HepG2 (cell line): ENCODE measurements at places on chromosomes 4 and X.

DNA sequence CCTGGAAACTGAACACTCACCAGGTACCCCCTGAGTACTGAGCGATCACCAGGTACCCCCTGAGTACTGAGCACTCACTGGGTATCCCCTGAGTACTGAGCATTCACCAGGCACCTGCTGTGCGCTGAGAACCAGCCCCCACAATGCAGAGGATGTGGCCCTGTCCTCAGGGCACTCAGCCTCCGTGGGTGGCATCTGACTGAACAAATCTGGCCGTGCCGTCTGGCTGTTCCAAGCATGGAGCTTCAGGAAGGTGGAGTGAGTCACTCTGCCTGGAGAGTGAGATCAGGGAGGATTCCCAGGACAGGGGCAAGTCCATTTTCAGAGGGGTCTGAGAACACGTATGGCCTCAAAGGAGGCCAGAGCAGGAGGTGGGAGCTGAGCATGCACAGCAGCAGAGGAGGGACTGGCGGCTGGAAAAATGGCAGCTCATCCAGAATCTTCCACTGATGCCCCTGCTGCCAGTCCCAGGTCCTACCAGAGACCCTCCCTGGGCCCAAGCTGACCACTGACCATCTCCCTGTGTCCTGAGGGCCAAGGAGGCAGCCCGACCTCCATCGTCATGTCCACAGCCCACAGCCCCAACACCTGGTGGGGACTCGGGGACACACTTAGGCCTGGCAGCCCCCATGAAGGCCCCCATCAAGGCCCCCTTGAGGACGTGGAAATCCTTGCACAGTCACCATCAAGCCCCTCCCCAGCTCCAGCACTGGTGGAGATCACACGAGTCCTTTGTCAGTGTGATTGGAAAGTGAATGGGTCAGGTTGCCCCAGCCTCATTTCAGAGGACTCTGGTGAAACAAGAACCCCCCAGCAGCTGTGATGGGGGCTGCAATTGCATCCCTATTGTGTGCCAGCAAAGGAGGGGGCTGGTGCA is 94.1 kb downstream of the HMX1 start:
- DNase-seq = no peak

DNA sequence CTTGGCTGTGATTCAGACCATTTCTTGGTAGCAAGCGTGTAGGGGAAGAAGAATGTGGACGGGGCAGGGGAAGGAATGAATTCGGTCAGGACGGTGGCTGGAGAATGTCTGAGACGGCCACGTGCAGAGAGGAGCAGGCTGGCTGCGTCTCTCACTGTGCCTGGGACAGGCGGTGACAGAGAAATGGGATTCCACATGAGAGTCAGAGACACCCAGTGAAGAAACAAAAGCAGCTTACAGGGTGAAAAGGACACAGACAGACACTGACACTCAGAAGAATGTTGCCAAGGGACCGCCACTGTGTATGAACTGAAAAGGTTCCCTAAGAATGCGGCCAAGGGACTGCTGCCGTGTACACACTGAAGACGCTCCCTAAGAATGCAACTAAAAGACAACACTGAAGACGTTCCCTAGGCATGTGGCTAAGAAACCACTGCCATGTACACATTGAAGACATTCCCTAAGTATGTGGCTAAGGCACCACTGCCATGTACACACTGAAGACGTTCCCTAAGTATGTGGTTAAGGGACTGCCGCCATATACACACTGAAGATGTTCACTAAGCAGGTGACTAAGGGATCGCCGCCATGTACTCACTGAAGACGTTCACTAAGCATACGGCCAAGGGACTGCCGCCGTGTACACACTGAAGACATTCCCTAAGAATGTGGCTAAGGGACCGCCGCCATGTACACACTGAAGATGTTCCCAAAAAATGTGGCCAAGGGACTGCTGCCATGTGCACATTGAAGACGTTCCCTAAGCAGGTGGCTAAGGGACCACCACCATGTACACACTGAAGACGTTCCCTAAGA is 49.1 kb downstream of the DHRSX start:
- DNase-seq = no peak

DNA sequence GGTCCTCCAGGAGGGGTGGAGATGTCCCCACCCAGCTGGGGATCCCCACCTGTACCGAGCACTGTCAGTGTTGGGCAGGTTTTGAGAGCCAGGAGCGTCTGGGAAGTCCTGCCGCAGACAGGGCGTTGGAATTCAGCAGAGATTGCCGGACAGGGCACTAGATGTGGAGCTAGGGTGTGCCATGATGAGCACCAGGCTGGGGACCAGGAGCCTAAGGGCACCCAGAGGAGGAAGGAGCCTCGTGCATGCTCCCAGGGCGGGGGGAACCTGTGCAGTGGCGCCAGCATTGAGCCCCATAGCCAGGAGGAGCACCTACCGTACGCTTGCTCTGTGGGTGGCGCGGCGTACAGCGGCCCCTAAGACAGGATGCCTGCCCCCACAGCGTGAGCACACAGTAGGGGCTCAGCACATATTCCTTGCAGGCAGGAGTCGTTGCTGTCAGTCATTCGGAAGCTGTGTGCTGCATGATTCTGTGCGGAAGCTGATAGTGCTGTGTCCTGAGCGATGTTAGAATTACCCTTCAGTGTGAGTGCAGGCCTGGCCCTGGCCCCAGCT is 18.8 kb upstream of the TADA2B start:
- no peak for DNase-seq

GRCh38 chrX:17580539-17581152 is 156.6 kb upstream of the SCML1 start:
- DNase-seq = no peak

- DNase-seq = no peak
Observed at GRCh38 chr4:120857312-120857711, 65.2 kb downstream of the PRDM5 start.

GRCh38 chr4:26275281-26275680 is 45.5 kb upstream of the RBPJ start:
- DNase-seq = no peak

GRCh38 chr4:151983854-151984253 is 223.0 kb upstream of the GATB start:
- no peak for DNase-seq

- DNase-seq = no peak
Observed at GRCh38 chr4:20444599-20445337, 193.1 kb downstream of the SLIT2 start.

GRCh38 chr4:82493721-82494425 is 63.5 kb downstream of the ENOPH1 start:
- DNase-seq = no peak

DNA sequence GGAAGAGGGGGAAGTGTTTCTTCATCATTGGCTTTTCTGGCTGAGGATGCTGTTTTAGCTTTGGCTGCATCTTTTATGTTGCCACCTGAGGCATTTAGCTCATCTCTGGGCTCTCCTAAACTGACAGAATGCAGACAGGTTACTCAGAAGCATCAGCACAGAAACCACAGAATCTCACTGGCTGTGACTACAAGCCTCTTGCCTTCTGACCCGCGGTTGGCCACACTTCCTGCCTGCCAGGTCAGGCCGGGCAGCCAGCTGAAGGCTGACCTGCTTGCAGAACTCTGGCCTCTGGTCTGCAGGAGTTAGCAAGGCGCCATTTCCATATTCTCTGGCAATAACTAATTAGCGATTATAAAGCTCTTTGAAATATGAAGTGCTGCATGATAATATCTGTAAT is 366.5 kb downstream of the MID1IP1 start:
- no peak for DNase-seq

- DNase-seq = peak; percentile 18
Observed at GRCh38 chr4:118281611-118282442, 71.0 kb downstream of the PRSS12 start.

DNA sequence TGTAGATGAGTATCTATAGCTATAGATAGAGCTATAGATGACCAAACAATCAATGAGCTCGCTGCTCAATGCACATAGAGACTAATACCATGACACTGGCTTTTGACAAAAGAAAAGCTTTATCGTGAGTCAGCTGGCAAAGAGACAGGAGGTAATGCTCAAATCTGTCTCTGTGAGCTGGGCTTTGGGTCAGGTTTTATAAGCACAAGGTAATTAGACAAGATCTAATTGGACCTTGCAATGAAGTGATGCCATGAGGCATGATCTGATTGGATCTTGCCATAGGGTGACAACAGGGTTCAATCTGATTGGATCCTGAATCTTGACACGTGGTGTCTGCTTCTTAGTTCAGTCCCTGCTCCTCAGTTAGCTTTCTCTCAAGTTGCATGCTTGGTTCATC is 180.7 kb upstream of the MXRA5 start:
- no peak for DNase-seq

DNA sequence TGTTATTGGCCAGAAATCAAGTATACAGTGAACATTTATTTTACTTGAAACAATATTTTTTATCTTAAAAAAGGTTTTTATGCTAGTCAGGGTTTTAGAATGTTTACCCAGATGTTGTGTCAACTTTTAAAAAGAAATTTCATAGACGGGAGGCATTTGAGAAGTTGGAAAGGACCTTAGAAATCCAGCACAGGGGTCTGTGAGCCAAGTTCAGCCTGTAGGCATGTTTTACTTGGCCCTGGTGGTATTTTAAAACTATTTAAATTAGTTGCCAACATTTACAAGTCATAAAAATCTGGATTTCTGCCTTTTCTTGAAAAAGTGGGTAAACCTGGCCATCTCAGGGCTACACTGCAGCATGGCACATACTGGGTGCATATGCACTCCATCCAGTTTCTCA is 25.5 kb upstream of the FHL1 start:
- DNase-seq = no peak

DNA sequence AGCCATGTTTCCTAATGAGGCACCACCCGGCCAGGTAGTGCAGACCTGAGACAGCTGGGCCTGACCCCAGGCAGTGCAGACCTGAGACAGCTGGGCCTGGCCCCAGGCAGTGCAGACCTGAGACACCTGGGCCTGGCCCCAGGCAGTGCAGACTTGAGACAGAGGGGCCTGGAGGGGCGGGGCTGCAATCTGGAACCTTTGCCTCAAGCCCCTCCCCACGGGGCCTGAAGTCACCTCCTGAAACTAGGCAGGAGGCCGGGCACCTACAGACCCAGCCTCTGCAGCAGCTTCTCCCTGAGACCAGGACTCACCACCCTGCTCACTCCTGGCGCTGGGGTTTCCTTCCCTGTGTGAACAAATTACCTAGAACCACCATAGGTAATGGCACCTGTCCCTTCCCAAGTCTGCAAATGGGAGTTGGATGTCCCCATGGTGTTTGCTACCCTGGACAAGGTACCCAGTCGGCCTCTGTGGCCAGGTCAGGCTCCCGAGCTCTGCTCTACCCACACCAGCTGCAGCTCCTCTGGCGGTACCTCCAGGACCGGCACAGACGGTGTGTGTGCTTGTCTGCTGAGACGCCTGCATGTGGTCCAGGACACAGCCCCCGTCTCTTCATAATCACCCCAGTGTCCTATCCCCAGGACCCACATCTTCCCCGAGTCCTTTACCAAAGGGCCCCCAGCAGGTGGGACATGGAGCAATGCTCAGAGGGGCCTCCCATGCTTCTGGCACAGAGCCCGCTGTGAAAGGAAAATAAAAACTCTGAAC is 53.1 kb upstream of the C4orf50 start:
- no peak for DNase-seq

- no peak for DNase-seq
Observed at GRCh38 chr4:169573889-169574288, 38.5 kb downstream of the NEK1 start.

DNA sequence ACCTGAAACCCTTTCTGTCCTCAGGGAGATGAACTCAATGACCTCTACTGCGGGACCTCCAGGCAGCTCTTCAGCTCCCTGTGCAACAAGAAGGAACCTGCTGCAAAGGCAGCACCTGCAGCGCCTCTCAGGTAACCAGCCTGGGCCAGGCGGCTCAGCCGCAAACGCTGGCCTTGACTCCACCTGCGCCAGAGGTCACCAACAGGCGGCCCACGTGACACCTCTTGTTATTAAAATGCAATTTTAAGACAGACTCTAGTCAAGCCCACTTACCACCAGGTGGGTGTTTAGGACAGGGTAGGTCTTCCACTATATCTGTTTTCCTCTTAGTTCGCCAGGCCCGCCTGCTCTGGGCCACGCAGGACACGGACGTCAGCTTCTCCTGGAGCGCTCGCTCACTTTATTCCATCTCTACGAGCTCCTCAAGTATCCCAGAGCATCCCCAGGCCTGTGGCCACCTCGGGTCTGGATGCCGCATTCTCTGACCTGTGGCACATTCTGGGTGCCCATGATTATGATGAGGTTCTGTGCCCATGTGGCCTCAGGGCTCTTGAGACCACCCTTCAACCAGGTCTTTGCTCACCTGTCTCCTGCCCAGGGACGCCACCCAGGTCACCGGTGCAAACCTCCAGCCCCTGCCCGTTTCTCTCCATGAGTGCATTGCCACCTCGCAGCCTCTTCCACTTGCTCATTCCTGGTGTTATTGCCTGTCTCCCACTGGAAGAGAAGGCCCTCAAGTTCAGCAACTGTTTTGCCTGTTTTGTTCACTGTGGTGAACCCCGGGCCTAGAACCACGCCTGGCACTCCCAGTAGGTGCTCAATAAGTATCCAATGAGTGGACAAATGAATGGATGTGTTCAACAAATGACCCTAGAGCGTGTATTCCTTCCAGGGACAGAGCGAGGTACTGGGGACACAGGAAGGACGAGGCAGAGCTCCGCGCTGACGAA is 32.8 kb upstream of the JAKMIP1 start:
- DNase-seq = no peak

DNA sequence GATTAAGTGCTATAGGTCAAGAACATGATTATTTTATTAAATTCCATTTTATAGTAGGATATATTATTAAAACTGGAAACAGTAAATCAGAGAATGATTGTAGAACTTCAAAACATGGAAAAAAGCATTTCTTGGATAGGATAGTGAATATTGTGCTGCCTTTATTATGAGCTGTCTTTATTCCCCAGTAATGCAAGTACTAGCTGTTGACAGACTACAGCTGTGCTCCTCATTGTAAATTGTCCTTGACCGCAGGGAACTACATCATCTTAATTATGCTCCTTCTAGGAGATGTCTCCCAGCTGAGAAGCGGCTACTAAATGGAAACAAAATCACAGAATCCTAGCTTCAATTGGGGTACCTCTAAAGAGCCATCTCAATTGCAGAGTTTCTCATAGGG is 1457.2 kb upstream of the PCDH7 start:
- no peak for DNase-seq

GRCh38 chrX:133550665-133551485 is 135.6 kb upstream of the GPC4 start:
- DNase-seq = no peak
